ENCODE measurements at places on chromosomes 5 and 9.

DNA sequence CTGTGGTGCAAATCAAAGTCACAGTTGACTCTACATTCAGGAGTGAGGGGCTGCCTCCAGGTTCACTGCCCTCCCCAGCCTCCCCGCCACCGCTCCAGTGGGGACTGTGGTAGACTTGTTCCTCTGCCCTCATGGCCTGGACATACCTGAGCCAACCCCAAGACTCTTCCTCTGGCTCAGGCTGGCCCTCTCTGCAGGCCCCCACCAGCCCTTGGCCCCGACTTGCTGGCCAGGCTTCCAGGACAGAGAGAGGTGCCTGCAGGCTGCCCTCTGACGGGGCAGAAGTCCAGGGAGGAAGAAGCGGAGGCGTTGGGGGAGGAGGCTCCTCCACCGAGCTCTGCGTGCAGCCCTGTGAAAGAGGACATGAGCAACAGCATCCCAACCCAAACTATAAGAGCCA, 2.8 kb upstream of the SARDH start:
- DNase-seq = no peak
- no peaks in the 10 kb centered on the region for H3K36me3 ChIP-seq
- H3K27ac ChIP-seq = no peak overlapping the region
- peaks cover 16% of the 10 kb centered on the region for H3K4me1 ChIP-seq
- H3K27me3 ChIP-seq = no peaks in the 10 kb centered on the region

GRCh38 chr5:118434522-118434921, 553.8 kb downstream of the DTWD2 start:
- H3K27ac ChIP-seq = no peak overlapping the region
- DNase-seq = no peak
- no peaks in the 10 kb centered on the region for H3K27me3 ChIP-seq
- no peaks in the 10 kb centered on the region for H3K36me3 ChIP-seq
- no peak overlapping the region for H3K4me3 ChIP-seq

DNA sequence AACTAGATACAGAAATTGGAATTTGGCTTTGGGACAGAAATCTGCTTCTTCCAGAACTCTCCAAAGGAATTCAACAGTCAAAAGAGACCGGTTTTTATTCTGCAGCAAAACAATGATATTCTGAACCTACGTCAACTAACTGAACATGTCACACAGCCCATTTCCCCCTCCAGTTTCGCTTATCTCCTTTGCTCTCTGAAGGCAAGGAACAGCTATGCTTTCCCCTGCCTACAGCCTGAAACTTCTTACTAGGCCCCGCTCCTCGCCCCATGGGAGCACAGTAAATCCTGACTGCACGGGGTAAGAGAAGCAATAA, 488 bp downstream of the SKIC3 start:
- H3K4me1 ChIP-seq = peaks cover 28% of the 10 kb centered on the region
- DNase-seq = no peak
- peak overlapping the region; percentile 81 for H3K27ac ChIP-seq
- no peaks in the 10 kb centered on the region for H3K27me3 ChIP-seq

DNA sequence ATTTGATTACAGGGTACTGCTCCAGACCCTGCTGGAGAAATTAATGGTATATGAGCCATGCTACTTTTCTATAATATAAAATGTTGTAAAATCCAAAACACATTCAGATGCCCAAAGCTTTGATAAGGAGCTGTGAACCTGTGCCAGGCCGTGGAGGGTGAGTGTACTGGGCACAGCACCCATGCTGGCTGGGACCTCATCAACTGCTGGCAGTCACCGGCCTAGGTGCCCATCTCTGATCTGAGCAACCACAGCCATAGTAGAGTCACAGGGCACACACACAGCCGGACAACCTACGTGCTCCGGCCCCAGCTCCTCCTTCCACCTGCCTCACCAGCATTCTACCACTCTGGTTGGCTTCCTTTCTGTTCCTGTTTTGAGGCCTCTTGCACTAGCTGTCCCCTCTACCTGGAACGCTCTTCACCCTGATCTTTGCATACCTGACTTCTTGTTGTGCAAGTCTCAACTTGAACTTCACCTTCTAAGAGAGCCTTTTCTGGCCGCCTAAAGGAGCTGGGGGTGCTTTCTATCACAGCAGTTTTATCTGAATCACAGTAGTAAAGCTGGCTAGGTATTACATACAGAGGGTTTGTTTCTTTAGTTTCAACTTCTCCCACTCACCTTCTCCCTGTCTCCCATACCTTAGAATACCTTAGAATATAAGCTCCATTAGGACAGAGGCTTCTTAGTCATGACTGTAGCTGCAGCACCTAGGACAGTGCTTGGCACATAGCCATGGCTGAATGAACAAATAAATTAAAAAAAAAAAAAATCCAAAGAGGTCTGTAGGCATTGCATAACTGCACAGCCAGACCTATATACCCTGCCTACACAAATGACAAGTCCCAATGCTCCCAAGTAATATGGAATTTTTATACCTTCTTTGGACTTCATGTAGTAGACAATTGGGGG, 51.7 kb downstream of the MED27 start:
- H3K27ac ChIP-seq = no peak overlapping the region
- DNase-seq = no peak
- H3K4me3 ChIP-seq = no peak overlapping the region
- H3K36me3 ChIP-seq = no peaks in the 10 kb centered on the region
- H3K27me3 ChIP-seq = no peaks in the 10 kb centered on the region

DNA sequence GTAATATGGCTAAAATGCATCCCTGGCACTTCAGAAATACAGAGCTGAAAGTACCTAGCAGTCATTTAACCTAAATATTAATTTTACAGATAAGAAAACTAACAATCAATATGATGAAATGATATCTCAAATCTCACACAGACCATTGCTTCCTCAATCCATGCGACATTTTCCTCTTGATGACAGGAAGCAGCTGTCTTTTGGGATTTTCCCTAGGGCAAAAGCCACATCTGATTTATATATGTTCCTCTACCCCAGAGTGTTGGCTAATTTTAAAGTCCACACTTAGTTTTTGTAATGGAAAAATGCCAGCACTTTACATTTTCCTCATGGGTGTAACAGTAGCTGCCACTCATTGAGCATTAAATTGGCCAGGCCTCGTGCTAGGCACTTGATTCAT, 47.7 kb upstream of the ITGA1 start:
- H3K36me3 ChIP-seq = no peaks in the 10 kb centered on the region
- peaks cover 5% of the 10 kb centered on the region for H3K4me1 ChIP-seq
- DNase-seq = no peak
- H3K4me3 ChIP-seq = no peak overlapping the region

- H3K27me3 ChIP-seq = no peaks in the 10 kb centered on the region
- no peak overlapping the region for H3K27ac ChIP-seq
Observed at GRCh38 chr5:167304834-167305469, 986.5 kb upstream of the WWC1 start.

DNA sequence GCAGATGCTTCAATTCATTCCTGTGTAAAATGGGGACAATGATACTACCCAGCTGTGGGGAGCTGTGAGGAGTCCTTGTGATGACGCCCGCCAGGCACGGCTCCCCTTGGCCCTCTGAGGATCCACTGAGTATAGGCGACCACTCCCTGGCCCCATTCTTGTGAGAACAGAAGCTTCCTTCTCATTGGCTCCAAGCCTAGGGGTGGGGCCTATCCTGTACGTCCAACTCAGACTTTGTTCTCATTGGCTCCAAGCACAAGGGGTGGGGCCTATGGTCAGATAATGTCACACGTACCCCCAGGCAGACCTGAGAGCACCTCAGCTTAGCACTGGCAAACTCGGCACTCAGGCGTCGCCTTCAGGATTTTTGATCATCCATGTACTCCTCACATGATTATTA, 232.9 kb upstream of the MVB12B start:
- no peak for DNase-seq
- H3K27ac ChIP-seq = no peak overlapping the region
- no peaks in the 10 kb centered on the region for H3K27me3 ChIP-seq
- H3K4me1 ChIP-seq = no peaks in the 10 kb centered on the region
- no peak overlapping the region for H3K4me3 ChIP-seq
- no peaks in the 10 kb centered on the region for H3K36me3 ChIP-seq

- H3K36me3 ChIP-seq = no peaks in the 10 kb centered on the region
- H3K4me1 ChIP-seq = peaks cover 18% of the 10 kb centered on the region
- H3K27ac ChIP-seq = peak overlapping the region; percentile 67
- H3K27me3 ChIP-seq = no peaks in the 10 kb centered on the region
Observed at GRCh38 chr9:116572095-116572748, 114.9 kb upstream of the TRIM32 start.

DNA sequence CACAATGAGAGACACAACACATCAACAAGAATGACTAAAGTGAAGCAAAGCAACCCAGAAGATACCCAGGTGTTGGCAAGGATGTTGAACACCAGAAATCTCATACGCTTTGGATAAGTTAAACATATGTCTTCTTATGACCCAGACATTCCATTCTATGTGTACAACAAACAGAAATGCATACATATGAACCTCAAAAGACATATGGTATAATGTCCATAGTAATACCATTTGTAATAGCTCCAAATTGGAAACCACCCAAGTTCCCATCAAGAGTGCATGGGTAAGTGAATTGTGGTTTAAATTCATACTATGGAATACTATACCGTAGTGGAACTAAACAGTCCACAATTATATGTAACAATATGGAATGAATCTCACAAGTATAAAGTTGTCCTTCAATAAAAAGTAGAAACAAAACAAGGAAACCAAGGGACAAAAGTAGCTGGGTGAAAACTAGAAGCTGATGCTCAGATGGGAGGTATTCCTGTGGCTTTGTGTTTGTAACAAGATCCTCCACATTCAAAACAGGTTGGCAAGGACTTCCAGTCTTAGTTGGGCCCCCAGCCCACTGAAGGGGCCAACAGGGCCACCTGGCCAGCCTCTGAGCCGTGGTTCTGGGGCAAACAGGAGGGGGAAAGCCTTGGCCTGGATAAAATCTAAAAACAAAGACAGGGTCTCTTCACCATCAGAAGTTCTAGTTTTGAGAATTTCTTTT, 171.8 kb upstream of the PITX1 start:
- H3K36me3 ChIP-seq = no peaks in the 10 kb centered on the region
- no peak overlapping the region for H3K4me3 ChIP-seq

DNA sequence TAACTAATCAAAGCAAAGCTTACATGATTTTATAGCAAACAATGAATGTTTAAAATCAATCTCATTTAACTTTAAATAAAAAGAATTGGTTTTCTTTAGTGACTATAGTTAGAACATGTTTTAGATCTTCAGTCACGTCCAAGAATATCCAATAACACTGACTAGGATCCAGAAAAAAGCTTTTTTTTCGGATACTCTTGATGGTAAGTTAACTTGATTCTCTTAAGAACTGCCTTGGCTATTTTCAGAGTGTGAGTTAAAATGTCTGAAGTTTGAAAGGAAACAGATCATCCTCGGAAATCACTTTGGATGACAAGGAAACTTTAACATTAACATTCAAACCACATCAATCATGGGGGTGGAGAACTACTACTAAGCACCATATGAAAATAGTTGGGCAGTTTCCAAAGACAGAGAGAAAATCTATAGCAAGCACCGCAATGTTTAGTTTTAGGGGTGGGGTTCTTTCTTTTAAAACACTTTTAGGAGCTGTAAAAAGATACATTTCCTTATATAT, 83.7 kb upstream of the SLC27A6 start:
- no peaks in the 10 kb centered on the region for H3K27me3 ChIP-seq
- H3K4me3 ChIP-seq = no peak overlapping the region
- H3K36me3 ChIP-seq = no peaks in the 10 kb centered on the region
- no peak for DNase-seq

GRCh38 chr9:93255994-93256877, 72.3 kb downstream of the WNK2 start:
- H3K4me1 ChIP-seq = no peaks in the 10 kb centered on the region
- H3K27me3 ChIP-seq = no peaks in the 10 kb centered on the region
- no peaks in the 10 kb centered on the region for H3K36me3 ChIP-seq
- no peak overlapping the region for H3K4me3 ChIP-seq

GRCh38 chr9:3795556-3795955, 269.8 kb upstream of the RFX3 start:
- no peak overlapping the region for H3K4me3 ChIP-seq
- DNase-seq = no peak
- no peaks in the 10 kb centered on the region for H3K27me3 ChIP-seq
- no peaks in the 10 kb centered on the region for H3K4me1 ChIP-seq

DNA sequence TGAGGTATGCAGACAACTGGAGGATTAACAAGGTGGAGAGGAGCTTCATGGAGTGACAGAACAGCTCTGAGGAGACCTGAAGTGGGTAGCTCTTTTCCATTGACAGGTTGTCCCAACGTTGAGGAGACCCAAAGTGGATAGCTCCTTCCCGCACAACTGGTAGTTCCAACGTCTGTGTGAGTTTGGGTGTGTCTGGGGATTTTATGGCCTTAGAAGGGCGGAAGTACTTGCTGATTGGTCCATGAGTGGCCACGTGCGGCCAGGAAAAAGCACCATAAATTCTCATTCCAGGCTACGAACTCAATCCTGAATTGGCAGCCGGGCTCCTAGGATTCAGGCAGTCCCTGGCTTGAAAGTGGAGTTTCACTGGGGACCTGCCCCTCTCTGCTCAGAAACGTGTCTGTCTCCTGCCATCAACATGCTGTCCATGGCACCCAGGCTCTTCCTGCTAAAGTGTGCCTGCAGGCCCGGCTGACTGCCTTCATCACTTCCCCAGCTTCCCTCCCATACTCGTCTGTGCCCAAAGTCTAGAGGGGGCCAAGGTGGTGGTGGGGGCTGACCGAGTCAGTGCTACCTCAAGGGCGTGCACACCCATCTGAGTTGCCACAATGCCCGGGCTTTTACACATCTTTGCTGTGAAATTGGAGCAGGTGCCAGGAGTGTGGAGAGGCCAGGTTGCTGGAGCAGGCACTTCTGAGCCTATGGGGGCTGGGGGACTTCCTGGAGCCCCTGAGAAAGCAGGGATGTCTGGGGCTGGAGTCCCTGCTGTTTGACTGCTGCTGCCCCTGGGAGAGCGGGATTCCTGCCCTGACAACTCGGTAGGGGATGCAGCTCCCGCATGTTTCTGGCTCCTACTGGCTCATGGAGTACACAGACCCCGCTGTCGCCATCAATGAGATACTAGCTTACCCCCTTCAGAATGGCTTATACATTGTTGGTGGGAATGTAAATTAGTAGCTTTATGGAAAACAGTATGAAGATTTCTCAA, 2034.6 kb upstream of the ACO1 start:
- H3K36me3 ChIP-seq = no peaks in the 10 kb centered on the region
- H3K4me3 ChIP-seq = no peak overlapping the region
- H3K4me1 ChIP-seq = no peaks in the 10 kb centered on the region
- DNase-seq = no peak
- H3K27ac ChIP-seq = no peak overlapping the region

DNA sequence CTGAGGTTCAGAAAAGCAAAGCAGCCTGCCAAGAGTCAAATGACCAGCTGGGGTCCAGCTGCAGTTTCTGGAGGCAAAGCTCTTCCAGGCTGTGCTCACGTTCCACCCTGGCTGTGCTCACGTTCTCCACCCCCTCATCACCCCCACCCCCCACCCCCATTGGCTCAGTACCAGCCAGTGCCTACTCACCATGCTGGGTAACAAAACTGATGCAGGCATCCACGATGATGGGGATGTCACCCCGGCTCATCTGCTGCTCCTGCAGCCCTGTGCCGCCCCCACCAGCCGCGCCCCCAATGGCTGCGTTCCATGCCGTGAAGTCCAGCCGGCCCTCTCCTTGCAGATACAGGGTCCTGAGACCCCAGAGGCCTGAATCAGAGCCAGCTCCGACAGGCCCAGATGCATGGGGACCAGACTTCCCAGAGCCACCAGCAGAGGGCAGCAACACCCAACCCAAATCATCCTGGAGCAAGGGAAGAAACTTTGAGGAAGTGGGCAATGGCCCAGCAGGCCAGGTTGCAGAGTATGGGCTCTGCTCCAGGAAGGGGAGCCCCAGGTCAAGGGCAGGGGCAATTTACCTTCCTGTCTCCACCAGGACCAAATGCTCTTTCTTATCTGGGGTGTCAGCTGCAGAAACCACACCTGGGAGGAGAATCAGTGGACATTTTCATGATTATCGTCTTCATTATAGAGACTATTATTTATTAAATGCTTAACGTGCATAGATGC, 13.7 kb upstream of the FCHSD1 start:
- no peaks in the 10 kb centered on the region for H3K27me3 ChIP-seq
- no peak overlapping the region for H3K27ac ChIP-seq
- H3K4me1 ChIP-seq = no peaks in the 10 kb centered on the region
- no peaks in the 10 kb centered on the region for H3K36me3 ChIP-seq
- no peak overlapping the region for H3K4me3 ChIP-seq

Measured in vagina (tissue), 2 donors.